ENCODE measurements at places on chromosomes 16 and 17. TPM values are rescaled to one million over a fixed set of nuclear protein-coding genes. Genes with fewer than 3 reads are reported as not detected.

The CCL4L2 gene
- not detected for total RNA-seq

The GLTPD2 gene
- total RNA-seq, result not detected

The DCTPP1 gene
- 15.5 TPM for total RNA-seq

The TP53TG3C gene
- not detected for total RNA-seq

The TPSB2 gene
- not detected for total RNA-seq

The ITGAL gene
- total RNA-seq, result 29.3 TPM

The KRTAP9-7 gene
- not detected for total RNA-seq

The CLDN6 gene
- not detected for total RNA-seq

DNA sequence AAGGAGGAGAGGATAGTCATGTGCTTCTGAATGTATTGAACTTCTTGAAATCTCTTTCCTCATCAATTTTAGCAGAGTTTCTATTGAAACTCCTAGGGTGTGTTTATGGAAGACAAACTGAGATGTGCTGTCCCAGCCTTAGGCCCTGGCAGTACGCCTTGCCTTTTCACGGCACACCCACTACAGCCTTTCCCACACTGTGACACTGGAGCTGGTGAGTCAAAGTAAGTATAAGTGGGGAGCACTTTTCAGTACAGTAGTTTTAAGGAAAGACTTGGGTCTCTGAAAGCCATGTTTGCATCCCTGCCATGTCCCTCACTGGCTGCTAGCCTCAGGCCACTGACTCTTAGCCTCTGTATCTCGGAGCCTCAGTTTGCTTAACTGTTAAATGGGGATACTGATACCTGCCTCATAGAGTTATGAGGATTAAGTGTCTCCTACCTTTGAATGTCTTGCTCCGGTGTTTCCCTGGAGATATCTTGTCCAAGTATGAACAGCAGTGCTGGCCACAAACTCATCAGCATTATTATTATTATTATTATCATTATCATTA lies 144.7 kb upstream of the CRHR1 start:
- peaks cover 53% of the 10 kb centered on the region for H3K36me3 ChIP-seq
- no peak overlapping the region for H3K4me3 ChIP-seq
- H3K27me3 ChIP-seq, result no peaks in the 10 kb centered on the region
- H3K4me1 ChIP-seq, result no peaks in the 10 kb centered on the region
- DNase-seq, result no peak

GRCh38 chr17:2797226-2797625 lies 988 bp downstream of the RAP1GAP2 start:
- no peak for DNase-seq
- H3K4me1 ChIP-seq, result peaks cover 6% of the 10 kb centered on the region
- no peaks in the 10 kb centered on the region for H3K27me3 ChIP-seq
- H3K36me3 ChIP-seq, result no peaks in the 10 kb centered on the region

DNA sequence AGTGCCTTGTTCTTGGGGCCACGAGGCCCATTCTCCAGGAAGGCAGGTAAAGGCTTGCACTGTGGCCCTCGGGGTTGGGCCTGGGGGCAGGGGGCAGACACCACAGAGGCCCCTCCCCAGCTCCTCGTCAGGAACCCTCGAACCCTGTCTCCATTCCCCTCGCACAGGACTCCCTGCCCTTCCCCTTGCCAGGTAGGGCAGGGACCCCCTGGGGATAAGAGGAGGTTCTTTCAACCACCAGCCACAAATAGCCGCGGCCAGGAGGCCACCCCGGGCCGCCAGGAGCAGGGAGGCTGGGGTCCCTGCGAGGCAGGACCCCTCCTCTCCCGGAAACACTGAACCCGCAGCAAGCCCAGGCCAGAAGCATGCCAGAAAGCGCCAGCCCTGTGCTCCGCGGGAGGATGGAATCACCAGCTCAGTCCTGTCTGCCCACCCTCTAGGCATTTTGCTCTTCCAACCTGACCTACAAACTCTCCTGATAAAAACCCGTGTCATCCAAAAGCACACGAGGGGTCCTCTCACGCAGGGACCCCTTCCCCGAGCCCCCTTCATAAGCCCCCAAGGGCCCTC lies 45.6 kb downstream of the SLC47A1 start:
- no peaks in the 10 kb centered on the region for H3K36me3 ChIP-seq
- H3K27me3 ChIP-seq, result no peaks in the 10 kb centered on the region
- no peaks in the 10 kb centered on the region for H3K4me1 ChIP-seq
- peak; percentile 26 for DNase-seq

DNA sequence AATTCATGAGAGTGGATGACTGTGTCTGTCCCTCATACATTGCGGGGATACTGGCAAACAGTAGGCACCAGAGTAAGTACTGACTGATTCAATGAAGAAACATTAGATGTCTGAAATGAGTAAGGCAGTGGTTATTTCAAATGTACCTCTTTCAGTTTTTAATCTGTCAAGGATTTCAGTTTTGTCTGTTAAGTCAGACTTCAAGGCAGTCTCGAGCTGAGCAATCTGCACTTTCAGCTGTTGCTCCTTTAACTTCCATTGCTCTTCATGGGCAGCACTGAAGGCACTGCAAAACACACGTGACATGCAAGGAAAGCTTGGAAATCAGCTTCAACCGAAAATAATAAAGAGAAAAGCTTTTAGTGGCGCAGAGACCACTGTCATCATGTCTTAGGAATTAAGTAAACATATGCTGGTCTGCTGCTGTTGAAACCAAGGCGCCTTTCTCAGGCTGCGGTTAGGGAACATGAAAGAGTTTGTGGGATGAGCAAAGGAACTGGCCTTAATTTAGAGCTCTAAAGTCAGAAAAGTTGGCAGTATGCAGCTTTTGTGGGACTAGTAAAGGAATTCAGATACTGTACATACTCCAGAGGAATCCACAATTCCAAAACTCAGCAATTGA lies 38.8 kb downstream of the RPGRIP1L start:
- no peak overlapping the region for H3K4me3 ChIP-seq
- no peak overlapping the region for H3K27ac ChIP-seq
- H3K36me3 ChIP-seq, result no peaks in the 10 kb centered on the region

DNA sequence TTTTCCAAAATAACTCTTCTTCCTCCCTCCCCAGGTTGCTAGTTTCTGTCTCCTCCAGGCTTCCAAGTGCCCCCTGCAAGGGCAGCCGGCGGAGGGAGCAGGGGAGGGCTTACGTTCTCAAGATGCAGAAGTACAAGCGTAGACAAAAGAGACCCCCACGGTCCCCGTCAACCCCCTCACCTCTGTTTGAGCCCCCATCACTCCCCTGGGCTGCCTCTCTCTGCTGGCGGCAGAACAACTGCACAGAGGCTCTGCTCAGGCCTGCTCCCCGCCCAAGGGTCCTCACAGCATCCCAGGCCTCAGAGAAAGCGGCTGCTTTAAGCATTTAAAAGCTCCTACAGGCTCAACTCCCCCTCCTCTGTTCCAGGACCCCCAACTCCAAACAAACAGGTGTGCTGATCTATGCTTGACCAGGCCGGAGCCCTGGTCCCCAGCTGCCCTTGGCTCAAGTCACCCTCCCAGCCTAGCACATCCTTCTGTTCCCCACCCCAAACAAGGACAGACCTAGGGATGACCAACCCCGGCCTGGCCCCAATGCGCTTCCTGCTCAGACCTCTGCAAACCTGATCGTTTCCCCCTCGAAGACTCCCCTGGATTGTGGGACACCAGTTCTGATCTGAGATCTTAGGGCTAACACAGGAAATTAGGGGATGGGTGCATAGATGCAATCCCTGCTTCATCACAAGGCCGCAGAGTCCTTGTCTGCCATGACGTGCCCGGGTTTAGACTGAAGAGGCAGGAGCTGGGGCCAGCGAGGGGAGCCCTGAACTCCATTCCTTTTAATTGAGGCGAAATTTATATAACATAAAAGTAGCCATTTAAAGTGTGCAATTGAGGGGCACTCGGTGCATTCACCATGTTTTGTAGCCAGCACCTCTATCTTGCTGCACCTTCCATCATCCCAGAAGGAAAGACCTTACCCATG lies 17.2 kb upstream of the RBFOX3 start:
- no peak for DNase-seq
- no peak overlapping the region for H3K27ac ChIP-seq
- H3K36me3 ChIP-seq, result no peaks in the 10 kb centered on the region
- no peak overlapping the region for H3K4me3 ChIP-seq

DNA sequence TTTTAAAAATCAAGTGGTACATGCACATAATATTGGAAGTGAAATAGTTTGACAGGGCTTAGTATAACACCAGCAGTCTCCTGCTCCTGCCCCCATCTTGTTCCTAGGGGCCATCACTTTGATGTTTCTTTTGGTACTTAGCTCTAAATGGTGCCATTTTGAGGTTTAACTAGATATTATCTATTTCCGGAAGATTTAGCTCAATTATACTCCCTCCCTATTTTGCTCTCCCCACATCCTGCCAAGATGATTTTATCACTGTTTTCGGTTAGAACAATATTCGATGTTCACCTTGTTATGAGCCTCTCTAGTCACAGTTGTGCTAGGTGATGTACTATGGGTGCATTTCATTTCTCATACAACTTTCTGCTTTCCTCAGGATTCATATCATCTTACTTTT lies 20.0 kb upstream of the SLC35G3 start:
- no peaks in the 10 kb centered on the region for H3K4me1 ChIP-seq
- H3K27me3 ChIP-seq, result no peaks in the 10 kb centered on the region
- H3K4me3 ChIP-seq, result no peak overlapping the region
- H3K36me3 ChIP-seq, result no peaks in the 10 kb centered on the region

DNA sequence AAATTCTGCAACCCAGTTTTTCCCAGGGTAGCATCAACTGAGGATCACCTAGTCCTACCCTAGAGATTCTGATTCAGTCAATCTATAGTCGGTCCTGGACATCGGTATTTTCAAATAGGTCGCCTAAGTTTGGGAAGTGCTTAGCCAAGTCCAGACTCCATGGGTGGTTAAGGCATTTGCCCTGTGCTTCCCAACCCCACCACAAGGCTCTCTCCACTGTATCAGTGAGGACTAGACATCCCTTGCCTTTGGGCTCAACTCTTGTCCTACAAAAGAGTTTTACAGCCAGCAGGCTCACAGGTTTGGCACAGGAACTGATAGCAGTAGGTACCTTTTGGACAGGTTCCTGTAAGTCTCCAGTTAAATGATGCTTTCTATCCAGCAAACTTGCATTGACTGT lies 13.8 kb downstream of the HYDIN start:
- no peaks in the 10 kb centered on the region for H3K4me1 ChIP-seq
- H3K4me3 ChIP-seq, result no peak overlapping the region
- no peak for DNase-seq
- H3K27ac ChIP-seq, result no peak overlapping the region
- H3K27me3 ChIP-seq, result no peaks in the 10 kb centered on the region
- H3K36me3 ChIP-seq, result no peaks in the 10 kb centered on the region

DNA sequence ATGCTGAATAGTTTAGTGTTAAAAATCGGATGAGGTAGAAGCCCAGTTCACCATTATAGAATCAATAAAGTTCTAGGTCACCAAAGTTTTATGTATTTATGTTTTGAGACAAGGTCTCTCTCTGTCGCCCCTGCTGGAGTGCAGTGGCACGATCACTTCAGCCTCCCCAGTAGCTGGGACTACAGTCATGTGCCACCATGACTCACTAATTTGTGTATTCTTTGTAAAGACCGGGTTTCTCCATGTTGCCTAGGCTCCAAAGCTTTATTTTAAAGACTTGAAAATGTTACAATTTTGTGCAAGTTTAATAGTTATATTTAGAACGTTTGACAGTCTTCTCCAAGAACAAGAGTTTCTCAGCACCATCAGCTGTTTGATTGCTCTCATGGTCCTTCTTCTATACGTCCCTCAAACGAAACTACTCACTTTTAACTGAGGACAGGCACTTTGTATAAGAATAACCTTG lies 32.1 kb downstream of the NDE1 start:
- no peaks in the 10 kb centered on the region for H3K4me1 ChIP-seq
- H3K27me3 ChIP-seq, result no peaks in the 10 kb centered on the region
- DNase-seq, result peak; percentile 61
- H3K36me3 ChIP-seq, result peaks cover 81% of the 10 kb centered on the region

DNA sequence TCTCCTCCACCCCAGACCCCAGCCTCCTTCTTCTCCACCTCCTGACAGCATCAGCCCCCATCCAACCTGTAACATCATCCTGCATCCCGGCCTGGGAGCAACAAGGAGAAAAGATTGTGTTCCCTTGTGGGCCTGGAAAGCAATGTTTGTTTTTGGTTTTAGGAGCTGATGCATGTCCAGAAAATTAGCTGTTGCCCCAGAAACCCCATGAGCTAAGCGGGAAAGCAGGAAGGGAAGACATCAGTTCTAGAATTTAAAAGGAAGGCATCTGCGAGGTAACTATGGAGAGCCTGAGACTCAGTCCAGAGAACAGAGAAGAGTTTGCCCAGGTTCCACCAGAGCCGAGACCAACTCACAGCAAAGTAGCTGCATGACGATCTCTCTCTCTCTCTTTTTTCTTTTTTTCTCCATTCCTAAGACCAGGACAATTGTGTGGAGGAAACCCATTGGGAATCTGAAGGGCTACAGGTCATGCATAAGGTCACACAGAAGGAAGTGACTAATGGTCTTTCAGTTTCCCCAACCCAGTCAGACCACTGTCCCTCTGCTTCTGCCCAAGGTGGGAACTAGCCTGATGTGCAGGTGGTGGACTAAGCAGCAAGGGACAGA lies 124.4 kb downstream of the SLC39A11 start:
- H3K4me1 ChIP-seq, result peaks cover 17% of the 10 kb centered on the region
- H3K4me3 ChIP-seq, result no peak overlapping the region
- no peak for DNase-seq
- no peaks in the 10 kb centered on the region for H3K36me3 ChIP-seq
- H3K27me3 ChIP-seq, result no peaks in the 10 kb centered on the region
- no peak overlapping the region for H3K27ac ChIP-seq

DNA sequence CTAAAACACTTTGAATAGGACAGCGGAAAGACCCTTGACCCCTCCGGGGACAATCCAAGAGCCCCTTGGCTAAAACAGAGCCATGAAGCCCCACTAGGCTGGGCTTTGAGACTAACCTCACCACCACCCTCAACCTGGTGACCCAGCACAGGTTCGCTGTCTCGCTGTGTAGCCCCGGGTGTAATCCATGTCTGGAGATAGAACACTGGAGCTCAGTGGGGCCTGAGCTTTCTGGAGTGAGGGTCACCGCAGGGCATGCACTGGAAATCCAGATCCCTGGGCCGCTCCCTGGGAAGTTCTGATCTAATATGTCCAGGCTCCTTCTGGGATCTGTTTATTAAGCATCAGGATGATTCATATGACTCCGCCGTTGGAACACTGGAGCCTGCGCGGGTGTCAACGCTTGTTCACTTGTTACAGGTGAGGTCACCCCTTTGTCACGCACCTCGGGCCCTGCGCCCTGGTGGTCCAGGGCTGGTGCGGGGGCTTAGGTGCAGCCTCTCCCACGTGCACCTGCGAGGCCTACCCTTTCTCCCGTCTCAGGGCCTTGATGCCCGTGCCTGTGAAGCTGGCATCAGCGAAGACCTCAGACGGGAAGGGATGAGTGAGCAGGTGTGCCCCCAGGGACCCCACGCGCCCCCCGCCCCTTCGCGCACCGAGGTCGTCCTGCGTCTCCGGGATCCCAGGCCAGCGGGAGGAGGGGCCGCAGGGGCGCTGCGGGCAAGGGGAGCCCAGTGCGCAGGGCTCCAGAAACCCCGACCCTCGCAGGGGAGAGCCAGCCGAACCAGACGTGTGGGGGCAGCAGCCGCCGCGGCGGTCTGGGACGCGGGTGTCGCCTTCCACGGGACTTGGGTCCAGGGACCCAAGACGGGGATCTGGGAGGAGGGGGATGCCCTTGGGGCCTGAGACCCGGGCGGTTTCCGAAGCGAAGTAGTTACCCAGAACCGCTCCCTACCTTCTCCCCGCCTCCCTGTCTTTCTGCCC lies 224.1 kb upstream of the FOXF1 start:
- no peaks in the 10 kb centered on the region for H3K36me3 ChIP-seq
- H3K4me1 ChIP-seq, result peaks cover 10% of the 10 kb centered on the region
- peak overlapping the region; percentile 30 for H3K27ac ChIP-seq
- H3K4me3 ChIP-seq, result peak overlapping the region; percentile 35

GRCh38 chr17:66540131-66540781 lies 237.8 kb downstream of the PRKCA start:
- H3K27ac ChIP-seq, result peak overlapping the region; percentile 51
- peak; percentile 80 for DNase-seq
- no peaks in the 10 kb centered on the region for H3K36me3 ChIP-seq
- no peak overlapping the region for H3K4me3 ChIP-seq
- peaks cover 8% of the 10 kb centered on the region for H3K4me1 ChIP-seq
- no peaks in the 10 kb centered on the region for H3K27me3 ChIP-seq
